ENCODE measurements at places on chromosomes 13 and 19.

- DNase-seq = peak; percentile 20
Measured at GRCh38 chr13:41075034-41075433, 13.7 kb downstream of the WBP4 start.

DNA sequence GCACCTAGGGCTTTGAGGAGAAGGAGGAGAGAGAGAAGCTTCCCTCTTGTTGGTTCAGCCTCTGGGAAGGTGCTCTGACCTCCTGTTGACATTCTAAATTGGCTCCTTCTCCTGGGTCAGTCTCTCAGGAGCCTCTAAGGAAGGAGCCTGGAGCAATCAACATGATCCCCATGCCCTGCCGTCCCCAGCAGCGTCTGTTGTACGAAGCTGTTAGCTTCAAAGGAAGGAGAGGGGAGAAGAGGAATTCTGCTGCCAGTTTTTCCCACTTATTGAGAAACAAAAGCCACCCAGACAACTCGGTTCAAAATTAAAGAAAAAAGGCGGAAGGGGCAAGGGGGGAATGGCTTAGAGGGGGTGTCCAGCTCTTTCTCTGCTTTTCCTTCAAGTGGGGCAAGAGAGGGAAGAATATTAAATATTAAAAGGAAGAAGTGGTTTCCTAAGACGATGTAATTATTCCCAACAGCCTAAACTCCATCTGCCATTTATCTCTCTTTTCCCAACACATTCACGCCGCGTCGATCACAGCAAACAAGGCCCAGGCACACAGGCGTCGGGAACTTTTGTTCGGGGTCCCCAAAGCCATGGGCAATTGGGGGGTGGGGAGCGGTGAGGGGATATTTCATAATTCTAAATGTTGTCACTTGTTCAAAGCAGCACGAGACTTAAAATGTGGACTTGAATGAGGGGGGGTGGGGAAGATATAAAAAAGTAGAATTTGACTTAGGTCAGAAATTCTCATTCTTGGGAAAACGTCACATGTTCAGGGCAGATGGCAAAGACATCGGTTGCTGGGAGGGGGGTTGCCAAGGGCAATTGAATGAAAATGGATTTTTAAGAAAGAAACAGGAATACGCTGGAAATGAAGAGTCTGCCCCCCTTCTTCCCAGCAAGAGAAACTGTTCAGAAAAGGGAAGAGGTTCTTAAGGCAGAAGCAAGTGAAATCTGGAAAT is 116.8 kb upstream of the CACNA1A start:
- no peak for DNase-seq

DNA sequence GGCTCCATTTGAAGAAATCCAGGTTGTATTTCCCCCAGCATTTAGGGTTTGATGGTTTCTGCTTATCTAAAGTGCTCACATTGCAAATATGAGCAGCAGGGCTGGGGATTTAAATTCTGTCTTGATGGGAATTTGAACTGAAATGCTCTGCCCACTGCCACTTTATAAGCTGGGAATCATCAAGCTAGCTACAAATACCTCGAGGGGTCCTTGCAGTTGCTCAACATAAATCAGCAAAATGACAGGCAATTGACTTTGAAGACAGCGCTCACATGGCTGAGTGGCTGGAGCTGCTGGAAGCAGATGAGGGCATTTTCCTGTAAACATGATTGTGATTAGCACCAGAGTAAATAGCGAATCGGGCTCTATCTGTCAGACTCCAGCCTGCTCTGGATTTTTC is 39.4 kb upstream of the MEDAG start:
- no peak for DNase-seq

GRCh38 chr19:17391371-17392151 is 2.4 kb downstream of the CCDC194 start:
- no peak for DNase-seq

DNA sequence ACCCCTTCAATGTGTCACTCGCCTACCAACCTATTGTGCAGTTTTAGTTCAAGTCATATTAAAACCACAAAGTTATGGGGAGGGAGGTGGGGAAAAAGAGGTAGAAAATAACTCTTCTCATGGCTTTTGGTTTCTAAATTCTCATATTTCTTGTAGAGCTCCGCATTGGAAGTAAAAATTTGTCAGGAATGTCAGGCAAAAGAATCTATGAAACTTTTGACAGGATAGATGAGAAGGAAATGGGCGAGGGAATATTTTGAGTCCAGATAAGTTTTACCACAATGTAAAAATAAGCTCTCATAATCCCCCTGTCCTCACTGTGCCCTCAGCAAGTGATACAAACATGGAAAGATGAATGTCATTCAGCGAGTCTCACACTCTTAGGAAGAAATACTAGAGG is 270.4 kb downstream of the DLEU7 start:
- DNase-seq = no peak

- DNase-seq = no peak
Measured at GRCh38 chr13:21960108-21960507, 289.2 kb downstream of the FGF9 start.

GRCh38 chr13:78689011-78689410 is 30.1 kb upstream of the OBI1 start:
- no peak for DNase-seq

DNA sequence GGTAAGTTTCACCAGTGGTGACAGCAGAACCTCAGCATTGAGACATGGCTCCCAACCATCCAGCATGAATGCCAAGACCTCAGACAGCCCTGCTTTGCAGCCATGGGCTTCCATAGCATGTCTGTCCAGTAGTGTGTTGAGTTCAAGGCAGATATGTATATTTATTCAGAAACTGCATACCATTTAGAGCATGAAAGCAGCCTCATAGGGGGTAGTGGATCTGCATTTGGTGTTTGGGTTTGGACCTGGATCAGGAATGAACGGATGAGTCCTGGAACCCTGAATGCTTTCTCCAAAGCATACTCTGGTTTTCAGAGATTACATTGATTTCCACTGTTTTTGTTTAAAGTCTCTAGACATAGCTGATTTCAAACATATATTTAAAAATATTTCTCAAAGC is 114.3 kb downstream of the ESD start:
- no peak for DNase-seq

DNA sequence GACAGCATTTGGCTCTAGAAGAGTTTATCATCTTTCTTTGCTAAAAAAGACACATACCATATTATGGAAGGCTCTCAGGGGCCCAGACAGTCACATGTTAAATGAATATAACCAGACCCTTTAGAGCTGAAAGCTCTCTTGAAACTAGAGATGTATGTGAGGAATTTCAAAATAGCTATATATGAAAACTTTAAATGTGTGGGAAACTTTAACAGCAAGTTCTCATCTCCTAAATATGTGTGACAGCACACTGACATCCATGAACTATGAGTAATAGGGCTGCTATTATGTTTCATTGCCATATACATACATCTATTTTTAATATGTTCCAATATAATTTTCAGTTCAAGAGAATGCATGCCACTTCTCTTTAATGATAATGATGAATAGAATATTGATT is 509.5 kb downstream of the GPC6 start:
- no peak for DNase-seq

- DNase-seq = no peak
Measured at GRCh38 chr13:43544631-43545030, 242.1 kb downstream of the ENOX1 start.

DNA sequence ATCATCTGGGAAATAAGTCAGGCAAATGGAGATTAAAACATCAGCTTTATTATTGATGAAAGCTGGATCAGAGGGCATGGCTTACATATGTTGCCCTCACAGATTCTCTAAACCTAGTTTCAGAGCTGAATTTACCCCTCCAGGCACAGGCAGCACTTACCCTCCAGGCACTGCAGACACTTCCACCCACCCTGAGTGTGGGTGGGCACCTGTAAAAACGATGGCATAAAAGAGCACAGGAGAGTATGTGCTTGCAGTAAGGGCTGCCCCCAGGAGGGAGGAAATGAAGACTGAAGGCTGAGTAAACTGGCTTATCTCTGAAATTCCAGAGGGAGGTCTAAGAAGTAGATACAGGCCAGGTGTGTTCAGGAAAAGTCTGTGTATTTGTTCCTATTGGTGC is 185.0 kb upstream of the HTR2A start:
- DNase-seq = no peak

GRCh38 chr13:112750570-112750969 is 60.7 kb downstream of the ATP11A start:
- no peak for DNase-seq

DNA sequence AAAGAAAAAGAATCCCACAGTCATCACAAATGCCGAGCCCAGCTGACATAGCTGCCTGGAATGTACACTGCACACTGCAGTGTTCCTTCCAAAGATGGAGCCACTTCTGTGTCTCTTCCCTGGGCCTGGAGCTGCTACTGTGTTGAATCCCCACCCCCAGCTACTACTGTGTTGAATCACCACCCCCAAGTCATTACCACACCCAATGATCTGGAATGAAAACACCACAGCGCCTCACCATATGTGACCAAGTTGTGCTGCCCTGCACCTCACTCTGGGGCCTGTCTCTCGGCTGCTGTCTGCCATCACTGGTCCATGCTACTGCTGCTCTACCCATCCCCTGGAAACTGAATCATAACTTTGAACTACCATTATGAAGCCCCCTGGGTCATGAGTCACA is 861.2 kb downstream of the UQCRFS1 start:
- no peak for DNase-seq

GRCh38 chr13:59790626-59791025 is 373.1 kb downstream of the DIAPH3 start:
- no peak for DNase-seq

- DNase-seq = no peak
Measured at GRCh38 chr13:19673473-19674430, 40.3 kb downstream of the MPHOSPH8 start.

- no peak for DNase-seq
Measured at GRCh38 chr19:2341244-2341751, 12.8 kb downstream of the SPPL2B start.

GRCh38 chr13:99415014-99415650 is 86.1 kb upstream of the TM9SF2 start:
- no peak for DNase-seq

DNA sequence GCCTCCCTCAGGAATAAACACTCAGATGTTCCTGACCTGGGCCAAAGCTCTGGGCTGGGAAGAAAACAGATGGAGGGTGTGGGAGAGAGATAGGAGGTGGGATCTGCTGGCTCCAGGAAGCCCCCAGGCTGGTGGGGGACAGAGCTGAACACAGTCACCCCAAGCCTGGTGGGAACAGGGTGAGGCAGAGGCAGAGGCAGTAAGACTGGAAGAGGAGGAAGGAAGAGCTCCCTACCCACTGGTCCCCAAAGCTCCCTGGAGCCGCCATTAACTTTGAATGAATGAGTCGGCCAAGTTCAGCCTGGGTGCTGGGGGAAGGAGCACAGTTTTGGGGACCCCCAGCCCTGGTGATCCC is 801 bp upstream of the KCNN1 start:
- no peak for DNase-seq

- no peak for DNase-seq
Measured at GRCh38 chr19:919199-920050, 2.3 kb downstream of the KISS1R start.

DNA sequence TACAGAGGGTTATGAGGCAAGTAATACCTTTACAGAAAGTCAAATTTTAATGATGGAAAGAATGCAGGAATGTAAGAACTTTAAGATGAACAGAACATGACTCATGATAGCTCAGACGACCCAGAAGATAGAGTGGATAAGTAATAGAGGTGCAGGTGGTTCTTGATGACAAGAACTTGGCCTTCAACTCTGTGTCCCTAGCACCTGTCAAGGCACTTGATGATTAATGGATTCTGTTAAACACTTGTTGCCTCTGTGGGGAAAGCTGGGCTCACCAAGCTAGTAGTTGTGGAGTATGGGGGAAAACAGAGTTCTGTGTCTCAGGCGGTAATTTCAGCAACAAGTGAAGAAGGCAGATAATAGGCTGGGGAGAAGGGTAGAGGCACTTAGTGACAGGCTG is 306.2 kb downstream of the ATP8A2 start:
- DNase-seq = no peak

DNA sequence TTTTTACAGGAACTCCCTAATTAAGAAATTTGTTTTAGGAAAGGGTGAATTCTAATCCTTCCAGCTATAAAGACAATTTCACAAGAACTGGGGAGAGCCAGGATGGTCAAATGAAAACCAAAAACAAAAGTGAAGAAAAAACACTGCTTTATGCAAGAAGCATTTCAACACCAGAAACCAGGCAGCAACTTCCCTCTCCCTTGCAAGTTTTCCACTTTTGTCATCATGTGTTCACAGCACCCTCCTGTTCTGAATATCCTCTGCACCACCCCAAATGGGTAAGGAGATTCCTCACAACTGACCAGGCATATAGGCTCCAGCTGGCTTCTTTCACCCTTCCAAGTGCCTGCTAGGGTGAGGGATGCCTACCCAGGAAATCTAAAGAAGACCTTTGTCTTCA is 328.1 kb downstream of the TBC1D4 start:
- DNase-seq = no peak

- no peak for DNase-seq
Measured at GRCh38 chr13:50213526-50213925, 198.3 kb downstream of the KCNRG start.

DNA sequence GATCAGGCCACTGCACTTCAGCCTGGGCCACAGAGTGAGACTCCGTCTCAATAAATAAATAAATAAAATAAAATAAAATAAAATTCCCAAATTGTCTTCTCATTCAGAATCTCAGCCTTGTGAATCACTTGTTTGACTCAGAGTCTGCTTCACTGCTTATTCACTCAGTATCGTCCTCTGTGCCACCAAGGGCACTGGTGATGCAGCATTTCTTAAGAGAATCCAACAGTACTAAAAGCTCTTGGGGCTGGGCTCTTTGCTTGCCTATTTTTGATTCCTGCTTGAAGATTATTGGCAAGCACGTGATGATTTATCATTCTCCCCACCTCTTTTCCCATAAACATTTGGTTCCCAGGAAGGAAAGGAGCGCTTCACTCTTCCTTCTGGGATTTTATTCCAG is 54.8 kb upstream of the HMGB1 start:
- DNase-seq = no peak

GRCh38 chr19:21197590-21198295 is 55.9 kb downstream of the ZNF431 start:
- DNase-seq = no peak

DNA sequence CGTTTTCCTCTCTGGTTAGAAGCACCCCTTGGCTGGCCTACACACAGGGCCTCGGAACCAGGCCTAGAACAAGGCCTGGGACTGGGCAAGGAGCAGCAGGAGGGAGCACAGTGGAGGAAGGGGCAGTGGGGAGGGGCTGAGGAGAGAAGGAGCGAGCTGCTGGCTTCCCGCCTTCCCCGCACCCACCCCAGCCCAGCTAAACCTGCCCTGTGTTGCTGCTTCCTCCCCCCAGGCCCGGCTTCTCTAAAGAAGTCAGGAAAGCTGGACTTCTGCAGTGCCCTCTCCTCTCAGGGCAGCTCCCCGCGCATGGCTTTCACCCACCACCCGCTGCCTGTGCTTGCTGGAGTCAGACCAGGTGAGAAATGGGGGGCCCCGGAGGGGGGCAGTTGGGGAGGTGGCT is 24.3 kb downstream of the LYL1 start:
- no peak for DNase-seq

DNA sequence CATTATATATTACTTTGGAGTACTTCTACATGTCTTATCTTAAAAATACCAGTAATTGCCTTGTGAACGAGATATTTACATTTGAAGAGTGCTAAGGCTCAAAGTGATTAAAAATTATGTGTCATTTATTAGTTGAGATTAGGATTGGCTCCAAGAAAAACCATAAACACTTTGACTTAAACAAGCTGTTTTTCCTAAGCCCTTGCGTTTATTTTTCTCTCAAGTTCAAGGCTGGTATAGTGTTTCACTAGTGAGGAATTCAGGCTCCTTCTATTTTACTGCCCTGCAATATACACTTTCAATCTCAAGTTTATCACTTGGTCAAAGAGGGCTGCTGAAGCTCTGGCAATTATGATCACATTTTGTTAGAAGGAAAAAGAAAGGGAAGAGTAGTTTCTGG is 49.9 kb downstream of the UFM1 start:
- no peak for DNase-seq

- DNase-seq = no peak
Measured at GRCh38 chr19:45553464-45553863, 31.1 kb downstream of the OPA3 start.
